ENCODE measurements at places on chromosomes 13 and 19. TPM values are rescaled to one million over a fixed set of nuclear protein-coding genes. Genes with fewer than 3 reads are reported as not detected.

DNA sequence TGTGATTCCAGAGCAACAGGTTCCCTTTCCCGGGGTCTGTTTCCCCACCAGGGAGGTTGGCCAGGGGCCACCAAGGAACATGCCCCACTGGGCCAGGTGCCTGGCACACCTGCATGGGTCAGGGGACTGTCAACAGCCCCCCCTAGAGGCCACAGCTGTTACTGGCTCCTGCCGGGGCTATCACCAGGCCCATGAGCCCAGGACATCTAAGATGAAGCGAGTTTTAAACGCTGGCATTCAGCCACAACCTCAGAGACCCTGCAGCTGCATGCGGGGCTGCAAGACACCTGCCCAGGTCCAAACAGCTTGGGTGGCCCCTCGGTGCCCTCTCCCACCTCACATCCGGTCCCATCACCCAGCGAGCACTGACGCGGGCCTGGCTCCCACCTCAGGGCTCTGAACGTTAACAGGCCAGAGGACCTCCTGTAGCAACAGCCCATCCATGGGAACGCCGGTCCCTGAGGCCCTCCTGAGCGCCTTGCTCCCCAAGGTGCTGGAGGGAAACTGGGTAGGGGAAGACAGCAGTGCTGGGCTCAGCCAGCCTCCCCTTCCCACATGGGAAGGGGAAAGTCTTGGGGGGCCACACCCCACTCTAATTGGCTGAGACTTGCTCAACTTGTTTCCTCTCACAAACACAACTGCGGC is 12.0 kb downstream of the KHSRP start:
- no peak for DNase-seq

- no peak for DNase-seq
Measured at GRCh38 chr13:80082396-80083080, 258.4 kb downstream of the SPRY2 start.

DNA sequence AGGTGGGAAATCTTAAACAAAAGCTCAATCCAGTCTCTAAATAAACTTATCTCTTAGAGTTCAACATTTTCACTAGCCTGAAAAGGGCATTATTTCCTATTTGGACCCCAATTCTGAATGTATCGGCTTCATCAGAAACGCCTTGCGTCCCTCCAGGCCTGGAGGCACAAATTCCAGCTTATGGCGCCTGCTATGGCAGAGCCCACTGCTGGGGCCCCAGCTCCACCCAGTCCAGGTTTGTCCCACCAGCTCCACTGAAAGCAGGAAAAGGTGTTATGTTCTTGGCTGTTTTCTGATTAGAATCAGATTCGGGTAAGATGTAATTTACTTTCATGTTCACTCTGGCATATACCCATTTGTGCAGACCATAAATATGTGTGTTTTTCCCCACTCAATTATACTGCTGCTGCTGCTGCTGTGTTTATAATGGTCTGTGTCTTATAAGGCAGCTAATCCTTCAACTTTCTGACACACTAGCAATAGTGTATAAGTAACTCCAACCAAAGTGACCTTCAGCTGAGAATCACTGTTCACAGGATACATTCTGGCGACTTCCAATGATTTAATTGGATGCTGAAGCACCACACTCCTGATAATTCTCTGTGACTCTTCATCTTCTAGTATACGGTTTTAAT is 6.4 kb downstream of the IRS2 start:
- DNase-seq = no peak

DNA sequence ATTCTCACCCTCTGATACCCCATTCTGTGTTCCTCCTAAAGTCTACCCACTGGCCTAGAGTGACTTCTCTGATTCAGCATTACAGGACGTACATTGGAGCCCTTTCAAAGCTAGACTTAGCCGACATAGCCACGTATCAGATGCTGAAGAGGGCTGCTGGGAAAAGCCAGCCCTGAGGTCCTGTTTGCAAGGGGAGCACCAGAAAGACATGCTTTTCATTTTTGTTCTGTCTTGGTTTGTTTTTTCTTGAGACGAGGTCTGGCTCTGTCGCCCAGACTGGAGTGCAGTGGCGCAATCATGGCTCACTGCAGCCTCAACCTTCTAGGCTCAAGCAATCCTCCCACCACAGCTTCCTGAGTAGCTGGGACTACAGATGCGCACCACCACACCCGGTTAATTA is 6.3 kb upstream of the ZSWIM4 start:
- DNase-seq = no peak

- DNase-seq = no peak
Measured at GRCh38 chr13:59488436-59488835, 675.3 kb downstream of the DIAPH3 start.

Gene CATSPERD
- total RNA-seq = not detected

Gene SWSAP1
- 4.6 TPM for total RNA-seq
